ENCODE measurements at places on chromosomes 11 and 22.

GRCh38 chr22:49992921-49993648 is 19.5 kb downstream of the IL17REL start:
- peak; percentile 61 for DNase-seq

- no peak for DNase-seq
Measured at GRCh38 chr22:45996241-45997076, 19.5 kb upstream of the WNT7B start.

DNA sequence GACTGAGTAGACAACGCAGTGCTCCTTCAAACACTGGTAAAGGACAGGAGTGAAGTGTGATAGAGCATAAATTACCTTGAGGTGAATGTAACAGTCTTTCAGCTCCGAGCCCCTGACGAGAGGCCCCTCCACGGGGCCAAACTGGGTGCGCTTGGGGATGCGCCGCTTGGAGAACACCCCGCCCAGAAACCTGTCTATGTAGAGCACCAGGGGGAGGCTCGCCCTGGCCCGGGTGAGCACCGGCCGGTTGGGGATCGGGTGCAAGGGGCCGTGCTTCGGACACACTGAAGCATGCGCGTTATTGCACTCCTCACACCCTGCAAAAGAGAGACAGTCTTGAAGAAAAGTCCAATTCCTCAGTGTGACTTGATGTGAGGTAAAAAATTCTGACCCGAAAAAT is 49.3 kb upstream of the NFRKB start:
- DNase-seq: no peak

GRCh38 chr22:18906896-18907295 is 776 bp downstream of the DGCR6 start:
- DNase-seq: no peak

DNA sequence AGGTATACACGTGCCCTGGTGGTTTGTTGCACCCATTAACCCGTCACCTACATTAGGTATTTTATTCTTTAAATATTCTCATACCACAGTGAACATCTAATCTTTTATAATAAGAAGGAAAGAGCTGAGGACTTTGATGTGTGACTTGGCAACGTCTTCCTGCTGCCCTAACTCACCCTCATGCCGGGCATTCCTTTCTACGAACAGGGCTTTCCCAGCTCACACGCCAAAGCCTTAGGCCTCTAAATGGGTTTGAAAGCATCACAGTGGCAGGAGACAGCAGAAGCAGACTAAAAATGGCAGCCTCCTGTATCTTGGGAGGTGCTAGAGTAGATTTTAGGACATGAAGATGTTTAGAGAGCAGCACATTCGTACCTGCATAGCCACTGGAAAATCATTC is 52.6 kb downstream of the CLTCL1 start:
- no peak for DNase-seq

DNA sequence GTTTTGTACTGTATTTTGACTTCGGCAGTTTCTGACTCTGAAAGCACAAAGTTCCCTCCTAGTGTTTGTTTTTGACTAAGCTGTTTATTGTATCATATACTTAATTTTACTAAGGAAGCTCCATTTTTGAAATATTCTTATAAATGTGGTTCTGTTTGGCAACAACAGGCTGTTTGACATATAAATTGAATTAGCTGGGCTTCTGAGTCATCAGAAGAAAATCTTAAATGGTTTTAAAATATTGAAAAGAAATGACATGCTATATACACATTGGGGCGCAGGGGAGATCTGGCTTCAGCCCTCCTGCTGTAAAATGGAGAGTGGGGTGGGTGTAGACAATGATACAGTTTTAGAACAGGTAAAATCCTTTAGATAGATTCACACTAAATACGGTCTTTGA is 38.6 kb downstream of the SHISA8 start:
- DNase-seq: no peak

- no peak for DNase-seq
Measured at GRCh38 chr11:62419943-62420342, 1.1 kb downstream of the SCGB1A1 start.
